Stimulated activated CD8-positive, alpha-beta memory T cell treated with anti-CD3 and anti-CD28 coated beads, Interleukin-15, amount 100 ng/mL, for 1 hour (primary cell): ENCODE measurements at places on chromosomes 4 and X.

- no peak for DNase-seq
Observed at GRCh38 chr4:40662962-40663604, 33.4 kb upstream of the RBM47 start.

DNA sequence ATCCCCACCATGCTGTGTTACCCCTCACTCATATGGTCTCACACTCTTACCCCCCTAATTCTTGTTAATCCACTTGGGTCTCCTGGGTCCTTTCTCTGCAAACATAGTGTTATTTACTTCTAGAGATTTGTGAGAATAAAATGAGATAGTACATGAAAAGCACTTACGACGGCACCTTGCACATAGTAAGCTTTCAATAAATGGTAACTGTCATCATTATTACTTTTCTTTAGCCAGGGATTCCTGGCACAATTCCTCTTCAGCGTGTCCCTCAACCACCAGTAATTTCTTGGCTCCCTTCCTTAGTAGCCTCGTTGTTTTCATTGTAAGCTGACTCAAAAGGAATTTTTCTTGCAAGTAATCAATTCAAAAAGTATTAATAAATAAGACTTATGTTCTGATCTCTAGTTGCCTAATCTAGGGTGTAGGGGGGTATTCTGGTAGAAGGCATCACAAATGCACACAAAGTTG, 30.1 kb upstream of the RBMX start:
- DNase-seq = no peak

DNA sequence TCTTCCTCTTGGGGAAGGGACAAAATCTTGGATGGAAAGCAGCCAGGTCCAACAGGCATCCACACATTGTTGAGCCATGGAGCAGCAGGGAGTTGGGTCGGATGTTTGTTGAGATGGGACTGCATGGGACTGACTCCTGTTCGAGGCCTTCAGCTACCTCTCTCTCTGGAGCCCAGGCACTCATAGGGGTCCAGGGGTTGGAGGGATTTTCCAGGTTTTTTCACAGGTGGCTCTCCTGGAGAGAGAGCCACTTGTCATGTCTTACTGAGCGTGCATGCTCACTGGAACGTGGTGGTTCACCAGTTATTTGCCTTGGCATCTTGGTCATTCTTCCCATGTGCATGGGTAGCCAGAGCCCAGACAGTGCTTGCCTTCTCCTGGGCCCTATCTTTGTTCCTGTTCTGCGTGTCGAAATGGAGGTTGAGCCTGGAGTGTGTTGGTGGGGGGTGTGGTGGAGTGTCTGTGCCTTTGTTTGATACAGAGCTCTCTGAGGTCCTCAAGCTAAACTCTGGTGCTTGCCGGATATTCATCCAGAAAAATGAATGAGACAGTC, 60.6 kb downstream of the NBDY start:
- DNase-seq = no peak

GRCh38 chr4:170497112-170497511, 407.4 kb upstream of the AADAT start:
- DNase-seq = no peak

DNA sequence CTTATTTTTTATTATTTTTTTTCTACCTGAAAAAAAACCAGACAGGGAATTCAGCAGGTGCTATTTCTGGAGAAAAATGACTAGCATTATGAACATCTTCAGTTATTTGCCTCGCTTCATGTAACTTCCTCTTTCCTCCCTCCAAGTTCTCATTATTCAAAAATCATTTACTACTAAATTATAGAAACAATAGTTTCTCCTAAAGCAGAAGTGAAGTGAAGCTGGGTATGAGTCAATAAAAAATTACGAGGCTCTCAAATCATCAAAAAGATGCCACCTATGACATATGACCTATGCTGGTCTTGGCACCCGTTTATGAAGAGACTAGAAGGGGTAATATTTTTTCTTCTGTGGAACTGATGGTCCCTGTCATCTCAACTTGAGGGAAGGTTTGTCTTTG, 145.0 kb upstream of the AADAT start:
- no peak for DNase-seq

DNA sequence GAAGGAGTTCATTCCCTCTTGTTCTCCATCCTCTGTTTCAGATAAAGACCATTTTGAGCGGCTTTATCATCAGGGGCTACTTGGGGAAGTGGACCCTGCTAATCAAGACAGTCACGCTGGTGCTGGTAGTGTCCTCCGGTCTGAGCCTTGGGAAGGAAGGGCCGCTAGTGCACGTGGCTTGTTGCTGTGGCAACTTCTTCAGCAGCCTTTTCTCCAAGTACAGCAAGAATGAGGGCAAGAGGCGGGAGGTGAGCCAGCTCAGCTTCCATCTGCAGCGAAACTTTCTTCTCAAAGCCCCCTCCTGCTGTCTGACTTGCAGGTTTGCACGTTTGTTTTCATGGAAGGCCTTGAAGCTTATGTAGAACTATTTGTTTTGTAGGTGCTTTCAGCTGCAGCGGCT, 49.5 kb downstream of the CLCN4 start:
- DNase-seq = no peak

GRCh38 chr4:88277711-88278225, 6.6 kb downstream of the PPM1K start:
- DNase-seq = no peak

GRCh38 chr4:94765648-94766047, 7.9 kb downstream of the BMPR1B start:
- DNase-seq = no peak

GRCh38 chr4:68272380-68272779, 26.9 kb upstream of the TMPRSS11B start:
- no peak for DNase-seq

- DNase-seq = no peak
Observed at GRCh38 chr4:100746141-100746739, 228.4 kb upstream of the EMCN start.

DNA sequence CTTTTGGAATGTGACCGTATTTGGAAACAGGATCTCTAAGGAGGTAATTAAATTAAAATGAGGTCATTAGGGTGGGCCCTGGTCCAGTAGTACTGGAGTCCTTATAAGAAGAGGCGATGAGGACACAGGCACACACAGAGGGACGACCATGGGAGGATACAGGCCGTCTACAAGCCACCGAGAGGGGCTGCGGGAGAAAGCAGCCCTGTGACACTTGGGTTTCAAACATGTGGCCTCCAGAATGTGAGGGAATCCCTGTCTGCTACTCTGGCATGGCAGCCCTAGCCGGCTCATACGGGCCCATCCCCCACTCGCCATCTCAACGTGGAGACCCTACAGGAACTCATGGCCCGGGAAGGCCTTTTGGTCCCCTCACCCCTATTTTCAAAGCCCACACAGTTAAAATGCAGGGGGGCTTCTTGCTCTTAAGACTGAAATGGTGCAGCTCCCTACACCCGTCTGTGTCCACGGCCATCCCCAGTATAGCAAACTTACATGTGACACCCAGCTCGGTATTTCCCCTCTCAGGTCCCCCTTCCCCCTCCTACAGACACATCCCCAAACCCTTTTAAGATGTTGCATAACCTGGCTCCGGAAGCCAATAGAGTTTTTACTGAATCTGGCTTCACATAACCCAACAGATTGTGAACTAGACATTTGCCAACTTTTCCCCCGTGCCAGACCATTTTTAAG, 124.1 kb upstream of the TBL1X start:
- no peak for DNase-seq

DNA sequence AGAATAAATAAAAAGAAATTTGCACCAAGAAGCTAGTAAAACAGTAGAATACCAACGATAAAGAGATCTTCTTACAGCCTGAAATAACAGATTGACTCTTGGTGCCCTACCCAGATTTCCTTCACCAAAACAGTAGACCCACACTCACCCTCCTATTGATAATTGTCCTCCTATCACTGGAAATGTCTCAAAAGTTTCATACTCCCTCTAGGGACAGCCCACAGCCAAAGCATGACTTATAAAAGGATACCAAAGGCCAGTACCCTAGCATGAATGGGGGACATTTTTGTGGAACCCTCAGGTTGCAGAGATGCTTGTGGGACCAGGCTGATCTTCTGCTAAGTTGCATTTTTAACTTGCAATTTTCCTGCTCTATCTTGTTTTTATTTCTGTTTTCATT, 104.1 kb downstream of the INPP4B start:
- no peak for DNase-seq

DNA sequence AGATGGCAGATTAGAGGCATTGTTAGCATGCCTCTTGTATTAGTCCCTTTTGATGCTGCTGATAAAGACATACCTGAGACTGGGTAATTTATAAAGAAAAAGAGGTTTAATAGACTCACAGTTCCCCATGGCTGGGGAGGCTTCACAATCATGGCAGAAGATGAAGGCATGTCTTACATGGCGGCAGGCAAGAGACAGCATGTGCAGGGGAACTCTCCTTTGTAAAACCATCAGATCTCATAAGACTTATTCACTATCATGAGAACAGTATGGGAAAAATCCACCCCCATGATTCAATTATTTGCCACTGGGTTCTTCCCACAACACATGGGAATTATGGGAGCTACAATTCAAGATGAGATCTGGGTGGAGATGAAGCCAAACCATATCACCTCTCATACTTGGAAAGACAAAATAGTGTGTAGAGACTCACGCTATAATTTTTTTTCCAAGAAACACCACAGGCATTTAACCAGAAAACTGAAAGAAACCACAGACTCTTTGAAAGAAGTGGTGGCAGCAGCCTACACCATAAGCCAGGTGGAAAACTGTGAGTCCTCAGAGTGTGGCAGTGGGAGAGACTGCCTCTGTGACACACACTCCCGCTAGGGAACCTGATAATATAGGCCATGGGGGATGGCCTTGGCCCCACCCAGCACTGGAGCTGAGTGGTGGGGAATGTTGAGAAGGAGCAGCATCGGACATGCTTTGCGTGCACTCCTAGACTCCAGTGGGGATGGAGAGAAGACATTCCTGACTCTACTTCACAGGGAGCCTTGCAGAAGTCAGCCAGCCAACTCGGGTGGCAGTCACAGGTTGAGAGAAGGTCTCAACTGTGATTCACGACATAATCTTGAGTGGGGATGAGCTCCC, 51.5 kb downstream of the SLC2A9 start:
- no peak for DNase-seq

- no peak for DNase-seq
Observed at GRCh38 chr4:12729384-12729783, 754.8 kb downstream of the RAB28 start.

- no peak for DNase-seq
Observed at GRCh38 chr4:2968381-2968780, 5.0 kb downstream of the GRK4 start.

DNA sequence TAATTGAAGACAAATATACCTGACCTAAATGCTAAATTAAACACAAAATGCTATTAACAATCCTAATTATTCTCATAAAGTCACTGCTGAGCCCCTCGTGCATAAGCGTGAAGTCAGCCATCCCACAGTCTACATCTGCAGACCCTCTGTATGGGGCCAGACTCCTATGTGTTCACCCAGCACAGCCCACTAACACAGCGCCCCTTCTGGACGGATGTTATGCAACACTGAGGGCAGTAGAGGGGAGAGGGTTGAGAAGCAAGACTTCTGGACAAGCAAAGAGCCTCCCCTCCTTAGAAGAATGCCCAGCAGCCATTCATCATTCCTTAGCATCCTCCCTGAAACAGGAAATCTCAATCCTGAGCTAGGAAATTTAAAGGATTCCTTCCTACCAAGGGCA, 7.9 kb downstream of the TRPC3 start:
- no peak for DNase-seq

DNA sequence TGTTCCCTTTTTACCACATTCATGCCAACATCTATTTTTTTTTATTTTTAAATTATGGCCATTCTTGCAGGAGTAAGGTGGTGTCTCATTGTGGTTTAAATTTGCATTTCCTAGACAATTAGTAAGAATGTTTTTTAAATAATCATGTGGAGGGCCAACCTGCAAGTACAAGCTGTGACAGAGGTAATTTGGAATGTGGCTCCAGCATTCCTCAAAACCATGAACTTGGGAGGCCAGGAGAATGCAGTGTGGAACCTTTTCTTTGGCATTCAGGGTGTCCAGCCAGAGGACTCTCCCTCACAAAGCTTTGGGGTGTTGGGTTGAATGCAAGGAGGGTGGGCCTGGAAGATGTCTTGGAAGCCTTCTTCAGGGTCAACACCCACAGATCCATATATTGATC, 7.3 kb upstream of the TMEM185A start:
- no peak for DNase-seq

GRCh38 chrX:77431227-77431626, 16.0 kb upstream of the FGF16 start:
- no peak for DNase-seq

DNA sequence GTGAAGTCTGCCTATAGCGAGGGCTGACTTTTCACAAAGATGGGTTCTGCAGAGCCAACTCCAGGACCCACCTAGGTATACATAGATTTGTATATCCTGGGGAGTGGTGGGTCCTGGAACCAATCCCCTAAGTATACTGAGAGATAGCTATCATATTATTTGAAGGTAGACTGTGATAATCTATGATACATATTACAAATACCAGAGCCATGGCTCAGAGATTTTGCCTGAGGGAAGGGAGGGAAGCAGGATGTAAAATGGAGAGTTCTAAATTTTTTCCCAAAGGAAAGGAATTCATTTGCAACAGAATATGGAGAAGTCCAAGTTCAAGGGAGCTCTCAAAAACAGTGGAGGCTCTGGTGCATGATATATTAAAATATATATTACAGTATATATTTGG, 7.2 kb downstream of the TCEAL3 start:
- DNase-seq = no peak

DNA sequence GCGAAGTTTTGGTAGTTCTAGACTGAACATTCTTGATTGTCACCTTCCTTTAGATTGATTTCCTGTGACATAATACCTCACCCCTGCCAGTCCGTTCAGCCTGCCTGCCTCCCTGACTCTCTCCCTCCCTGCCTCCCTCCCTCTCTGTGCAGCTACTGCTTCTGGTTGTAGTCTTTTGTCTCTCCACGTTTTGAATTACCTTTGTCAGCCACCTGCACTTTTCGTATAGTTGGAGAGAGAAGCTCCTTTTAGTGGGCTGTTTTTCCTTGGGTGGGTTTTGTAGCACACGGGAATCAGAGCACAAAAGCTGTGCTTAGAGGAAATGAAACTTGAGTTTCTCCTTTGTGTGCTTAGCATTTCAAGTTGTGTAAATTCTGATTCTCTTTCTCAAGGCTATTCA, 32.6 kb upstream of the MSMO1 start:
- DNase-seq = no peak

GRCh38 chr4:7322166-7322991, 112.4 kb downstream of the PSAPL1 start:
- DNase-seq = no peak

DNA sequence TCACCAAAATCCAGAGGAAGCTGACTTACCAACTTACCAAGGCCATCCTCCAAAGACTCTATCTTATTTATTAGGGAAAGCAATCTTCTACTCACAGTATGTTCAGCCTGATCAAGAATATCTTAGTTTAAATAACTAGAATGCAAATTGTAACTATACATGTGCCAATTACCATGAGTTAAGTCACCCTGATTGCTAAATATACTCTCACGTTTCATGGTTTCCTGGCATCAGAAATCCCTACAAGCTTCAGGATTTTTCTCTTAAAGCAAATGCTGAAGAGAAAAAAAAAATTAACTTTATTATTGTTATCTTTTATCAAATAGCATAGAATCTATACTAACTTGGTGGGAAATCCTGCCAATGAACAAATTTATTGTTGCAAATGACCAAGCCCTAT, 63.0 kb upstream of the MXD4 start:
- DNase-seq = no peak

- DNase-seq = no peak
Observed at GRCh38 chrX:12878536-12878935, 11.7 kb downstream of the TLR7 start.

GRCh38 chrX:129618997-129619396, 35.8 kb downstream of the APLN start:
- DNase-seq = no peak
